ENCODE measurements at places on chromosomes 4 and X.

DNA sequence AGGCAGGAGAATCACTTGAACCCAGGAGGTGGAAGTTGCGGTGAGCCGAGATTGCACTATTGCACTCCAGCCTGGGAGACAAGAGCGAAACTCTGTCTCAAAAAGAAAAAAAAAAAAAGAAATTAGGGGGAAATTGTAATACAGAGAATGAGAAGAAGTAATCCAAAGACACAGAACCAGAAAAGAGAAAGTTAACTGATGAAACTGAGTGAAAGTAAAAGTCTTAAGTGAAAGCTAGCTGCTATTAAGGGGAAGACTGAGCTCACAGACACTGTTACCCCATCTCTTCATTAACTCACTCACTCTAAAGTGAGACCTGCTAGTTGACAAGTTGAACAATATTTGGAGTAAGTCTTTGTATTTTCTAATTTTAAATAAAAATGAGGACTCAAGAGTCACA is 763.0 kb upstream of the PCDH10 start:
- DNase-seq: no peak

DNA sequence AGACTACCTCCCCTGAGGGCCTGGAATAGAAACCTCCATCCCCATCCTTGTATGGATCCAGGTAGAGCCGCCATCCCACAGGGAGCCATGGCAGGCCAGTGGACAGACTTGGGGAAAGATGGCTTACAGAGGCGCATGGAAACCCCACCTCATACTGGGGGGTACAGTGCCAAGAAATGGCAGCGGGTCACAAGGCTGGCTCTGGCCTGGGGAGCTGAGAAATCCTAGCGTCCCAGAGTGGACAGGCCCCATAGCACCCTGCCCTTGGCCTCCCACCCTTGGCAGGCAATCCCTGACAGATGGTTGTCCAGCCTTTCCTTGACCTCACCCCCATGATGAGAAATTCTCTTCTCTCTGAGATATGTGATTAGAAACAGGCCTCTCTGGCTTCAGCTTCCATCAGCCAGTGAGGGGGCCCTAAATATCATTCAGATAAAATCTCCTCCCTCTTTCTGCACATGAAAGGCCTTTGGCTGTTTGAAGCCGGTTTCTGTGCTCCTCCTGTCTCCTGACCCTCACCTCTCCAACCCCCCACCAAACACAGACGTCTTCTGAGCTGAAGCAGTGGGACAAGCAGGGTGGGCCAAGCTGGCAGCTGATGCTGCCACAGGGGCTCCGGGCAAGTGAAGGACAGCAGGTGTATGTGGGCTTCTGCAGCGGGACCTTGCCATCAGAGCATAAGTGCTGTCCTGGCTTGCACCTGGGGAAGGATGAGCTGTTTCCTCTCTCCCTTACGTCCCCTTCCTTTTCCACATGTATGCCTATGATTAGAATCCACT is 204.4 kb upstream of the MAMLD1 start:
- no peak for DNase-seq

- DNase-seq: no peak
These were observed 79.0 kb downstream of the DIAPH2 start for GRCh38 chrX:96763608-96764007.

- DNase-seq: no peak
These were observed 814 bp upstream of the LOC101059915 start for GRCh38 chrX:71666240-71667223.

Measured in activated T-helper 1 cell treated with anti-CD3 and anti-CD28 coated beads, Interleukin-2, amount 50 U/mL, for 16 hours (primary cell).